Myocyte (in vitro differentiated cells): ENCODE measurements at places on chromosomes 5 and 9.
A peak's percentile ranks its signal among the peaks of the same experiment; 100 is the strongest.

DNA sequence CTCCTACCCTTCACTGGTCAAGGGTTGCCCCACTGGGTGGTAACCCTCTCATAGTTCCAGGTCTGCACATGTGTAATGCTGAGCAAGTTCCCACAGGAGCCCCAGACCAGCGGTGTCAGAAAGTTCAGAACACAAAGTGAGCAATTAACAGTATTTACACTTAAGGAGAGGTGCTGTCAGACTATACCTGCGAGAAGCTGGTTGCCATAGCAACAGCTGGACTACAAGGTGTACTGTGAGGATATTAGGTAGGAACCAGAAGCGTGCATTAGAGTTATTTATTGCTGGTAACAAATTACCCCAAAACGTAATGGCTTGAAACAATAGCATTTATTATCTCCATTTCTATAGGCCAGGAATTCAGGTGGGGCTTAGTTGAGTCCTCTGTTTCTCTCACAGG lies 317.0 kb upstream of the RPS23 start:
- no peak for DNase-seq

GRCh38 chr9:20078246-20078645 lies 289.4 kb upstream of the SLC24A2 start:
- DNase-seq = peak; percentile 80

GRCh38 chr9:98944057-98944733 lies 488 bp downstream of the COL15A1 start:
- peak; percentile 38 for DNase-seq

- no peak for DNase-seq
Measured at GRCh38 chr5:51829230-51829629, 446.0 kb downstream of the ISL1 start.

- DNase-seq = no peak
Measured at GRCh38 chr5:124606093-124606492, 140.3 kb downstream of the ZNF608 start.

DNA sequence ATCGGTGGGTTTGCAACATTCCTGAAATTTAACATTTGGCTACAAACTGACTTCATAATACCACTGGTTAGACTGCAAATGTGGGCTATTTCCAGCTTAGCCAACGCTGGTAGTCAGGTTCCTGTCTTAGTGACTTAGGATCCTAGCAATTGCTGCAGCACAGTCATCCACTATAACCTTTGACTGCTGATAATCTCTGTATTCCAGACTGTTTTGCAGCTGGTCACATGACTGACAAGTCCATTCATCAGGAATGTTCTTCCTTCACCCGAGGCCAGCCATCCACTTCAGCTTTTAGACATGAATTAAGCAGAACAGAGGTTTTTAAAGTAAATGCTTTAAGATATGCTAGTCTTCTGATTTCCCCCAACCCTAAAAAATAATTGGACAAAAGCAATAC lies 425.9 kb upstream of the MPDZ start:
- peak; percentile 39 for DNase-seq

DNA sequence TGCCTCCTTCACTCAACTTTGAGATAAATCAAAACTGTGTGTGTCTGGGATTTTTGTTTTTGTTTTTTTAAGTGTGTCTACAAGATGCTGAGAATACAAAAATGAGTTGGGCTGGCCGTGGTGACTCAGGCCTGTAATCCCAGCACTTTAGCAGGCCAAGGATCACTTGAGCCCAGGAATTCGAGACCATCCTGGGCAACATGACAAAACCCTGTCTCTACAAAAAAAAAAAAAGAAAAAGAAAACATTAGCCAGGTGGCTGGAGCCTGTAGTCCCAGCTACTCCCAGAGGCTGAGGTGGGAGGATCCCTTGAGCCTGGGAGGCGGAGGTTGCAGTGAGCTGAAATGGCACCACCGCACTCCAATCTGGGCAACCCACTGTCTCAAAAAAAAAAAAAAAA lies 21.0 kb downstream of the HNRNPK start:
- DNase-seq = peak; percentile 91

DNA sequence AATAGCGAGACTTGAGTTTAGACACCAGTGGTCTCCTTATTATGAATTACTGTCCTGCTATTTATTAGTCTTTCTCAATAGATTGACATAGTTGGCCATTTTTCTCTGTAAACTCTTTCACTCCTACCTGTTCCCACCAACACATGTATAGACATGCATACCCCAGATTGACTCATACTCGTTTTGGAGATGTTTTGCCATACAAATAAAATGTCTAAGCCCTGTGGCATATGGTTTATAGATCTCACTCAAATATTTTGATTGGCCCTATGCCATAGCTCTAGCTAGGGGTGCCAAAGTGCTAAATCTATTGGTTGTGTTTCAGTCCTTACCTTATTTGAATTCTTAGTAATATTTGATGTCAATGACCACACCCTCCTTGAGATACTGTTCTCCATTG lies 42.3 kb downstream of the CAMK4 start:
- no peak for DNase-seq

GRCh38 chr5:169200125-169200778 lies 100.7 kb downstream of the SLIT3 start:
- DNase-seq = no peak

DNA sequence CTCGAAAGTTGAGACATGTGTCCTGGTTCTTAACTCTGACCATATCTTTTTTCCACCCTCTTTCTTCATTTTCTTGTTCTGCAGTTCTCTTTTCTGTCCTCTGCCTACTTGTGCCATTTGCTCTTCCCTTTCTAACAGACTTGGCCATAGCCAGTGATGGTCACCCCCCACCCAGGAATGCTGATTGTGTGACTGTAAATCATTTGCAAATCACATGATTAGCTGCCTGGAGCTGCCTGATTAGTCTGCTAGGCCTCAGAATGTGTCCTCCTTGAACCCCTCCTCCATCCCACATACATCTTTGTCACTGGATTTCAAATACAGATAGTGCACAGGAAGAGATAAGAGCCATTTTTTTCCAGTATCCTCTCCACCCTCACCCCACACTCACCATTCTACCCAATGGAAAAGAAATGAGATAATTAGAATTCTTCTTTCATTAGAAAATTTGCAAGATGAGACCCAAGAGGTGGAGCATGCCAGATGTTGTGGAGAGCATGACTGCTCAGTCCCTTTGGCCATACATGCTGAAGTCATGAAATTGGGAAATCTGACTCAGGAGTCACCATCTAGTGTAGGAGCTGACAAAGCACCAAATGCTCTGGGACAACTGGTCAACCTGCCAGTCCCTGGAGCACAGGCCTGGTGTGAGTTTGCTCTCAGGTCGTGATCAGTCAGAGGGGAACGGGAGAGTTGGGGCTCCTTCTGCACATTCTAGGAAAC lies 538.2 kb downstream of the CCDC171 start:
- no peak for DNase-seq
